ENCODE measurements at places on chromosomes 4 and X. TPM values are rescaled to one million over a fixed set of nuclear protein-coding genes. Genes with fewer than 3 reads are reported as not detected.

Gene CXCR3
- not detected for total RNA-seq

Gene SPARCL1
- total RNA-seq: not detected

Gene KCND1
- total RNA-seq: 1.5 TPM

Gene CD99L2
- 71.7 TPM for total RNA-seq

Gene S100G
- not detected for total RNA-seq

Gene CT45A1
- total RNA-seq: not detected

Gene SMIM10L2A
- not detected for total RNA-seq

Gene KDR
- total RNA-seq: not detected

Gene MAGEC3
- total RNA-seq: not detected

Gene PHF8
- 6.1 TPM for total RNA-seq

Gene YY2
- total RNA-seq: 0.38 TPM

Gene ACOT9
- 67.2 TPM for total RNA-seq

Gene MSL3
- total RNA-seq: 19.6 TPM

DNA sequence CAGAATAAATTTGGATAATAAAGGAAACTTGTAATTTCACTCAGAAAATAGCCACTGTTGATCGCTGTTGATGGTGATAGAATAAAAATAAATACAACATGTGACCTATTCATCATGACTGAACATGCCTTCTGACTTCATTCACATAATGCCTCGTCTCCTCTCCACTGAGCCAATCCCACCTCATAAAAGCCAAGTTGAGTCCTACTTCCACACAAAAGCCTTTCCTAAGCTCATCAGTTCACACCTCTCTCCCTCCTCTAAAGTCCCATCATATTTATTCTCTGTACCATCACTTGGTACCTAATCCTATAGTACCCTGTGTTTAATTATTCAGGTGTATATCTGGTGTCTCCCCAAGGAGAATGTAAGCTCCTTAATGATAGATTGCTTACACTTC lies 37.7 kb downstream of the APOO start:
- no peak for DNase-seq

DNA sequence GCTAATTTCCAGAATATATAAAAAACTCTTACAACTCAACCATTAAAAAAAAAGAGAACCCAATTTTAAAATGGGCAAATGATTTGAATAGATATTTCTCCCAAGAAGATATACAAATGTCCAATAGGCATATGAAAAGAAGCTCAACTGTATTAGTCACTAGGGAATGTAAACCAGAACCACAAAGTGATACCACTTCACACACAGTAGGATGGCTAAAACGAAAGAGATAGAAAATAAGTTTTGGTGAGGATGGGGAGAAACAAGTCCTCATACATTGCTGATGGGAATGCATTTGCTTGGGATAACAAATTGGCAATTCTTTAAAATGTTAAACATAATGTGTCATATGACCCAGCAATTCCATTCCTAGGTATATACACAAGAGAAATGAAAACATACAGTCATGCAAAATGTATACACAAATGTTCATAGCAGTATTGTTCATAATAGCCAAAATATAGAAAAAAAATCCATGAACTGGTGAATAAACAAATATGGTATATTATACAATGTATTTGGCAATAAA lies 5.7 kb downstream of the TCEAL3 start:
- DNase-seq: no peak

DNA sequence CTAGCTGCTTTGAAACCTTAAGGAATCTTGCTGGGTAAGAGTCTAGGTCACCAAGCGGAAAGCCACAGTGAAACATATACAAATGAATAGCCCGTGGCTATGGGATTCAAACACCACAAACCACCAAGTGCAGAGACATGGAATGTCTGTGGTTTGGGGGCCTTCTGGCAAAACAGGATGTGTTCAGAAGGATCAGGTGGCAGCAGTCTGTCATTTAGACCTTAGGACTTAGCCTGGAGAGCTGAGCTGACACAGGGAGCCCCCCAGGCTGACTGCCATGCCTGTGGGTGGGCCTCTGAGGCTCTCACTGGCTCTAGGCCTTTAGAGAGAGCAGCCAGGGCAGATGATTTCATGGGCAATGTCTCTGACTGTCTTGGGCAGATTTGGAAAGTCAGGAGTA lies 225.6 kb downstream of the FBXW7 start:
- peak; percentile 37 for DNase-seq

GRCh38 chrX:96707804-96708203 lies 23.2 kb downstream of the DIAPH2 start:
- no peak for DNase-seq

- no peak for DNase-seq
Measured at GRCh38 chr4:151979819-151980218, 219.0 kb upstream of the GATB start.

DNA sequence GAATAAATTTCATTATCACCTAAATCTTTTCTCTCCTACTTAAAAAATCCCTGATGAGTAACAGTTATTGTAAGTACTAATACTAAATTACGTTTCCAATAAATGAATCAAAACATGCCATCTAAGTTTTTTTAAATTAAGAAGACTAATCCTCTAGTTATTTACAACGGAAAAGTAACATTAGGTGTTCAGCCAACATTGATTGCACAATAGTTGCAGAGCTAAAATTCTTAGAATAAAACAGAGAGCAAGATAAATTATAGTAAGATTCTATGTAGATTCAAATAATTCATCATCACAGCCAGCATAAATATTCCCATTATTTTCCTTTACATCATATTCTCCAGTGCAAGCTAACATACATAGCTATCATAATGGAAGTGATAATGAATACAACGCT lies 139.2 kb downstream of the HDX start:
- DNase-seq: peak; percentile 44

DNA sequence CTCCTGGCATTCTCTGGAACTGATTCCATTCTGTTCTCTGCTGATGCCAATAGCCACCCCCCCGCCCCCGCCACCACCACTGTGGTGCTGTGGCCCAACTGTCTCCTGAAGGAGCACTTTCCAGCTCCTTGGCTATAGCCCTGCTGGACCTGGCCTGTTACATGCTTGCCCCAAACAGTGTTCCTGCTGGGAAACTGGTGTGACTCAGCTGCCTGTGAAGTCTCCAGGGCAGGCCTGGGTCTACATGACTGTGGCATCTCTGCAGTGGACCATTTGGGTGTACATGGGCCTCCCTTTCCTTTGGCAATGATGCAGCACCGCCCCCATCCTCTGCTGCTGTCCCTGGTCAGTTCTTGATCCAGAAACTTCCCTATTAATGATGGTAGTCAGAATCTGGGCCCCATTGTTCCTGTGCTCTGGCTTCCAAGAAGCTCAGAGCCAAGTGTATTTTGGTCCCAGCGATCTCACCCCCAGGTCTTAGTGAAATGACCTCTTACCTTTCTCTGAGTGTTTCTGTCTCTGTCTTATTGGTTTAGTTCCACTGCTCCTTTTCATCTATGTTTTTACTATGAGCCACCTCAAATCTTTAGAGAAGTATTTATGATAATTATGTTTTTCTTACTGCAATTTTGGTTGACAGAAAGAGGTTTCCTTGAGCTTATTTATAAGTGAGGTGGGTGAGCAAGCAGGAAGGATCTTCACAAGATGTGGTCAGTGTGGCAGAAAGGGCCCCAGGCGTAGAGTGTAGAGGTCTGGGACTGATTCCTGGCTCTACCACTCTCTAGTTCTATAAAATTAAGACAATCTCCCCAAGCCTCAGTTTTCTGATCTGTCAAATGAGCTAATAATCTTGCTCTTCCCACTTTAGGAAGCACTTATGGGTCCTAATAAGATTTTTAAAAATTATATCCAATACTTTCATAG lies 210.7 kb upstream of the EOLA2 start:
- DNase-seq: peak; percentile 50

GRCh38 chr4:87079967-87080366 lies 140.5 kb downstream of the KLHL8 start:
- DNase-seq: no peak

DNA sequence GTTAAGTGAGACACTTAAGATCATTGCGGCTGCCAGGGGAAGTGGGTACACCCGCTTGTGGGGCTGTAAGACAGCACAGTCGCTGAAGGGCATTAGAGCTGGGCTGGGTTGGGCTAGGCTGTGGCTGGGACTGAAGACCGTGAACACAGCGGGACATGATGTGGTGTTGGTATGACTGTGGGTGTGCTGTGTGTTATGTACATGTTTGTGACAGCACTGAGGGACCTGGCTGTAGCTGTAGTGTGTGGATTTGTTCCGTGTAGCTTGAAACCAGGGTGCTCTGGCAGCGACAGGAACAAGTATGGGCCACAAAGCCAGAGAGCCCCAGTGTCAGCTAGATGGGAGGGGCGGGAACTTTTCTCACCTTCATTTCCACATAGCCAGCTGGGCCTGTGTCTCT lies 82.1 kb downstream of the NHSL2 start:
- DNase-seq: no peak

DNA sequence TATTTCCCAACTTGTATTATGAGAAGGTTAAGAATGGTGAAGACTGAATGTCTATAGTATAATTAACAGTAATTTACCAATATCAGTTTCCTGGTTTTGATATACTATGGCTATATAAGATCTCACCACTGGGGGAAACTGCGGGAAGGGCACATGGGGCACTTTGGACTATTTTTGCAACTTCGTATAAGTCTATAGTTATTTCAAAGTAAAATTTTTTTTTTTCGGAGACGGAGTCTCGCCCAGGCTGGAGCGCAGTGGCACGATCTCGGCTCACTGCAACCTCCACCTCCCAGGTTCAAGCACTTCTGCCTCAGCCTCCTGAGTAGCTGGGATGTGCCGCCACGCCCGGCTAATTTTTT lies 46.1 kb downstream of the CXorf58 start:
- DNase-seq: no peak

- DNase-seq: no peak
Measured at GRCh38 chrX:94524867-94525266, 850.9 kb downstream of the FAM133A start.

DNA sequence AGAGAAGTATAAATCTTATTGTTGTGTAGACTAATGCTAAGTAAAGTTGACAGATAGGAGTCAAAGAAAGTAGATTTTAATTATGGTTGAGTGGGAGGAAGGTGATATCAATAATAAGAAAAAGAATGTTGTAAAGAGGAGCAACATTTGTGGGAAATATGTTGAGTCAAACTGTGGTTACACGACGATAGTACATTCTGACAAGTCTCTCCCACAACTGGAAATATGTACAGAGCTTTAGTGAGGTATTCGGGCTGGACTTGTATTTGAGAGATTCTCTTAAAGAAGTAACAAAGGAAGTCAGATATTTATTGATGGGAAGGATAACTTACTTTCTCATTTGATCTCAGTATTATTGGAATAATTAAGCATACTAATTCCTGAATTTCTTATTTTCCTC lies 525.3 kb upstream of the MAGEB2 start:
- DNase-seq: peak; percentile 40

DNA sequence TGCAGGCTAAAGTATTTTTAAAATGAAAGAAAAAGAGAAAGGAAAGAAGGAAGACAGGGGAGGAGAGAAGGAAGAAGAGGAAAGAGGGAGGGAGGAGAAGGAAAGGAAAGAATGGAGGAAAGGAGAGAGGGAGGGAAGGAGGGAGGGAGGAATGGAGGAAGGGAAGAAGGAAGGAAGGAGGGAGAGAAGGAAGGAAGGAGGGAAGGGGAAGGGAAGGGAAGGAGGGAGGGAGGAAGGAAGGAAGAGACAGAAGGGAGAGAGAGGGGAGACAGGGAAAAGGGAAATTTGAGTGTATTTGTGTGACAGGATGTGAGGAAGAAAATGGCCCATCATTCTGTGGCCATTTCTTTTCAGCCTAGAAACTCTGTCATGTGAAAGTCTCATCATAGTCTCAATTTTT lies 14.9 kb upstream of the PLAC1 start:
- no peak for DNase-seq

DNA sequence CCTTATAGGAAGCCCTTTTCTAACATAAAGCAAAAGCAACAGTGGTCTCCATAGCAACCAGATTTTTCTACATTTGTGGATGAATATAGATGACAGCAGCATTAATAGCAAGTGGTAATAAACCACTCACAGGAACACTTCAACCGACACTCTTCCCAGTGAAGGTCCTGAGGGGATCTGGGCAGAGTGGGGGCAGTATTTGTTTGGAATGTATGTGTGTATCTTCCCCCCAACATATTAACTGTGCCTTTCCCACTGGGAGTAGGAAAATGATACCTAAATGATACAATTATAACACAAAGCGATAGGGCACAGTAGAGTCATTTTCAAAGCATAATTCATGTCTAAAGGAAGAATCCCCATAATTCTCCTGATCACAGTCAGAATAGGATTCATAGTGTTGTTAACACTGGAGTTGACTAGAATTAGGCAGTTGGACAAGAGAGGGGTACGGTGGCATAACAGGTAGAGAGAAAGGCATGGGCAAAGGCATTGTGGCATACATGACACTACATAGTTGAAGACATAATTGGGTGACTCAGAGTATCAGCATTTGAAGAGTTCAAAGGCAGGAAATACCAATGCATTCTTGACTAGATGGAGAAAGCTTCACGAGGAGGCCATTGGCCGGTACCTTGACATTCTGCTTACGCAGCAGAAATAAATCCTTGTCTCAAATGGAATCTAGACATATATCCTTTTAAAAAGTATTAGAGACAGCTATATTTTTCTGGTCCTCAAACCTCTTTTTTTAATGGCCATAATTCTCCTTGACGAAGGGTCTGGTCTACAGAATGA lies 15.2 kb downstream of the CAPN6 start:
- DNase-seq: no peak

DNA sequence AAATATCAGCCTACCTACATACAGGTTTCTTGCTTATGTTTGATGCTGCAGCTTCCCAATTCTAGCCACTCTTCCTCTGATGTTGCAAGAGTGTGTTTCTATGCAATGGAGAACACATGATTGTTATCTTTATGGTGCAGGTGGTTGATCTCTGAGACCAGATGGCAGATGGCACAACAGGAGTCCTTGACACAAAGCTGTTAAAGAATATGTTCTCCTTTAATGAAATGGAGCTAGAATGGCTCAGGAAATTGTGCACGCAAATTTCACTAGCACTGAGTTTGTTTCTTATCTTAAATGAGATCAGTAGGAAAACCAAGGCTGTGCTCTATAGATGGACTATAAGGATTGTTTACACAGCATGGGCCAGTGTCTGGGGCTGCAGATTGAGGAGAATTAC lies 29.9 kb upstream of the TTC29 start:
- DNase-seq: no peak

All from GM23248 (cell line).